ENCODE measurements at places on chromosomes 1 and 21.

- DNase-seq: no peak
Observed at GRCh38 chr21:42375506-42375905, 9.2 kb upstream of the TFF1 start.

GRCh38 chr1:162570718-162571117, 9.2 kb downstream of the UAP1 start:
- no peak for DNase-seq

GRCh38 chr1:174217248-174217647, 57.9 kb downstream of the RABGAP1L start:
- no peak for DNase-seq

GRCh38 chr1:64917328-64917861, 49.0 kb downstream of the JAK1 start:
- DNase-seq: peak; percentile 25

DNA sequence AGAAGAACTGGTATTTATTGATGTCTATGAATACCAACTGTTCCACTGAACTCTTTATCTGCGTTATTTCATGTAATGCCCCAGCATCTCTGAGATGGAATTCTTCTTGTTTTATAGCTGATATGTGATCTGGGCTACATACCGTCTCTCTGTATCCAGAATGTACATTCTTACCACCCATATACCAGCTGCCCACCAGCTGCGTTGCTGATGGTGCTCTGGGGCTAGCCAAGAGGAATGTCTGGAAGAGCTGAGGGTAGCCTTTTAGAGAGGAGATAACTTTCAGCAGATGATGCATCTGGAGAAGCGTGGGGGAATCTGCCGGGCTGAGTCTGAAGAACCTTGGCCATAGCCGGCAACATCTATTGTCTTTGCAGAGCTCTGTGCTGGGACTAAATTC, 137.5 kb downstream of the RYR2 start:
- DNase-seq: no peak

DNA sequence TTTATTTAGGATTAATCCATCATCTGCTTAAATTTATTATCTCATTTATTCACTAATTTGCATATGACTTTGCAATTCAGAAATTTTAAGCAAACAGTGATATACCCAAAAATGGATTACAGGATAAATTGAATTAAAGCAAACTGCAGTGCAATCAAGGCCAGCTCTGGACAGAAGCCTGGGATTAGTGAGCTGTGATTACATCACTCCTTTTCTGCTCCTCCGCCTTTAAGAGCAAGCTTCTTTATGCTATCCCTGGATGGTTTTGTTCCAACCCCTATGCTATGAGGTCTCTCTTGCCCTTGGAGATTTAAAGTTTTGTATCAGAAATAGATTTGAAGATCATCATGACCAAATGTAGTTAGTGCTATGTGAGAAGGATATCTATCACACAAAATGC, 32.6 kb downstream of the GPR52 start:
- DNase-seq: no peak

GRCh38 chr1:210340841-210341240, 12.1 kb downstream of the HHAT start:
- no peak for DNase-seq

GRCh38 chr1:183887826-183888819, 83.2 kb downstream of the RGL1 start:
- DNase-seq: no peak

DNA sequence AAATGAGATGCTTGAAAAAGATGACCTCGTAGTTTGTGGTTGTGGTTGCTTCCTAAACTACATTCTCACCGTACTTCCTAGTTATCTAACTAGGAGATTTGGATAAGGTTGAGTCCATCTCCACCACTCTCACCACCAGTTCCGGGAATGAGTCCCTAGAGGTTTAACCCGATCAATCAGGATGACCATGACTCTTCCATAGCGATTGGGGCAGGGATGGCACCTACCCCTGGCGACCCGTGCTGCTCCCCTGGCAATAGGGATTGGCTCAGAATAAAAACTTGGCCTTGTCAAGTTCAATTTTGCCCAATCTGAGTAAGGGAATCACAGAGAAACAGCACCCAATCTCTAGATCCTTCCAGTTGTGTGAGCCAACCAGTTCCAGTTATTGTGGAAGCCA, 2.7 kb upstream of the MIS18A start:
- no peak for DNase-seq

GRCh38 chr1:227729881-227730629, 5.0 kb downstream of the JMJD4 start:
- DNase-seq: peak; percentile 86

DNA sequence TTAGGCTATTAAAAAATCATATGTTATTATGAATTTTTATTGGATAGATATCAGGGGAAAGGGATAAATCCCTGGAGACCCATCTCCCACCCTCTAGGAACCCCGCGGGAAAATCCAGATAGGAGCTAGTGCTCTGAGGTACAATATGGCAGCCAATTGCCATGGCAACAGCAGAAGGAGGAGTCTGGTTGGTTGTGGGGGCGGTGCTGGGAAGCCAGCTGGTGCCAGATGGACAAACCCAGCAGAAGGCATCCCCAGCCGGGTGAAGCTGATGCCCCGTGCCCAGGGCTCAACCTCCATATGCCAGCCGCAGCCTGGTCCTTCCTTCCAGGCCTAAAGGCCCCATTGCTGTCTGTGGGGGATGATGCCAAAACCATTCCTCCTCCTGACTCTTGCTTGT, 38.3 kb downstream of the RHBG start:
- DNase-seq: no peak

DNA sequence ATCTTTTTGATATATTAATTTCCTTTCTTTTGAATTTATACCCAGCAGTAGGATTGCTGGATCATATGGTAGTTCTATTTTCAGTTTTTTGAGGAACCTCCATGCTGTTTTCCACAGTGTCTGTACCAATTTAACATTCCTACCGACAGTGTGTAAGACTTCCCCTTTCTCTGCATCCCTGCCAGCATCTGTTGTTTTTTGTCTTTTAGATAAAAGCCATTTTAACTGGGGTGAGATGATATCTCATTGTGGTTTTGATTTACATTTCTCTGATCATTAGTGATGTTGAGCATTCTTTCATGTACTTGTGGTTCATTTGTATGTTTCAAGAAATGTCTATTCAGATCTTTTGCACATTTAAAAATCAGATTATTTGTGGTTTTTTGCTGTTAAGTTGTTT, 62.4 kb upstream of the STUM start:
- DNase-seq: no peak

DNA sequence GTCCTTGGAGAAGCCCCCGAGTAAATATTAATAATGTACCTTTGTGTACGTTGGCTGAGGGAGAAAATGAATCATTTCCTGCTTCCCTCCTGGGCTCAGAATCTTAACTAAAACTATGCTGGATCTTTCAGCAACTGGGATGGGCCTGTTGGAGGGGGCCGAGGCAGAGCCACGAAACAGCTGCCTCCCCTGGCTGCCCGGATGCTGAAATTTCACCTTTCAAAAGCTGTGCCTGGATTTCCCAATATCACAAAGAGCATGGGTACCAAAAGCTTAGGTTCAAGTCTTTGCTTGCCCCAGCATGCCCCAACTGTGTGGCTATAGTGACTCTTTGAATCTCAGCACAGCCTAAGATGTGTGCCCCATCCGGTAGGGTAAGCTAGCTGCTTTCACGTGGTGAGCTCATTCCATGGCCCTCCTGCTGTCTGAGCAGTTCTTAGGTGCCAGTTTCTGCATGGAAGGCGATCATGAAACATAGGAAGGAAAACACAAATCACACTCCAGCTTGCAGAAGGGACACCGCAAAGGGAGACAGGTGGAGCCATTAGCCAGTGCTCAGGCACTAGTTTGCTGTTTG, 473.5 kb downstream of the PTPRU start:
- no peak for DNase-seq

DNA sequence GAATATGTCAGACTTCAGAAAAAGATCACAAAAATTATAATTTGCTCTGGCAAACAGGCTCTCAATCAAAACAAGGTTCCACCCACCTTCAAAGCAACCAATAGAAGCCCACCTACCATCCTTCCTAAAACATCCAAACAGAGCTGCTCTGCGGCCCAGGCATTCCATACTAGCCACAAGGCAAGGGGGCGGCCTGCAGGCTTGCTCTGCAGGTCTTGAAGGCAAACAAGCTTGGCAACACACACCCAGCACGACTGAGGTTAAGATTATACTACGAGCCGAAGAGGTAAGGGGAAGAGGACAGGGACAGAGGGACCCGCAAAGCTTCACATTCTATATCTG, 207.3 kb downstream of the SLC45A1 start:
- DNase-seq: no peak

DNA sequence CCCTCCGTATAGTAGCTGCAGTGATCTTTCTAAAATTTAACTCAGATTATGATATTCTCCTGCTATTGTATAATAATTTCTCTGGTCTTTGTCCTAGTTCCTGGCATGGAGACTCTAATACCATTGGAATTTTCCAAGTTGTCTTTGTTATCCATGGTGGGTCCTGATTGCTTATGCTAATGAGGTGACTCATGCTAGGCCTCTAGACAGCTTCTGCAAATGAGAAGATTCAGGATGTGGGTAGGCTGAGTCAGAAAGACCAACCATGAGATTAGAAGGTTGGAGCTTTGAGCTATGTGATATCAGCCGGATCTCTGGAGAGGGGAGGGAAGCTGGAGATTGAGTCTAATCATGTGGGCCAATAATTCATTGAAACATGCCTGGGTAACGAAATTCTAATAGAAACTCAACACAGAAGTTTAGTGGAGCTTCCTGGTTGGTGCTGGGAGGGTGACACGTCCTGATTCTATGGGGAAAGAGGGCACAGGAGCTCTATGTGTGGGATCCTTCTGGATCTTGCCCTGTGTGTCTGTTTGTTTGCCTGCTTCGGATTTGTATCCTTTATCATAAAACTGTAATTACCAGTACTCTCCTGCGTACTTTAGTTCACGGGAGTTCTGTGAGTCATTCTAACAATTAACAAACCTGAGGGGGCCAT, 73.2 kb upstream of the CNIH3 start:
- no peak for DNase-seq

GRCh38 chr1:110643879-110644472, 30.8 kb downstream of the KCNA3 start:
- DNase-seq: no peak

GRCh38 chr1:24109686-24110475, 2.1 kb downstream of the MYOM3 start:
- no peak for DNase-seq

- no peak for DNase-seq
Observed at GRCh38 chr1:239388159-239388485, 1.8 kb downstream of the CHRM3 start.

GRCh38 chr1:13908128-13908527, 208.1 kb downstream of the PRDM2 start:
- no peak for DNase-seq

- DNase-seq: peak; percentile 44
Observed at GRCh38 chr1:25700626-25701025, 84.0 kb downstream of the MAN1C1 start.

DNA sequence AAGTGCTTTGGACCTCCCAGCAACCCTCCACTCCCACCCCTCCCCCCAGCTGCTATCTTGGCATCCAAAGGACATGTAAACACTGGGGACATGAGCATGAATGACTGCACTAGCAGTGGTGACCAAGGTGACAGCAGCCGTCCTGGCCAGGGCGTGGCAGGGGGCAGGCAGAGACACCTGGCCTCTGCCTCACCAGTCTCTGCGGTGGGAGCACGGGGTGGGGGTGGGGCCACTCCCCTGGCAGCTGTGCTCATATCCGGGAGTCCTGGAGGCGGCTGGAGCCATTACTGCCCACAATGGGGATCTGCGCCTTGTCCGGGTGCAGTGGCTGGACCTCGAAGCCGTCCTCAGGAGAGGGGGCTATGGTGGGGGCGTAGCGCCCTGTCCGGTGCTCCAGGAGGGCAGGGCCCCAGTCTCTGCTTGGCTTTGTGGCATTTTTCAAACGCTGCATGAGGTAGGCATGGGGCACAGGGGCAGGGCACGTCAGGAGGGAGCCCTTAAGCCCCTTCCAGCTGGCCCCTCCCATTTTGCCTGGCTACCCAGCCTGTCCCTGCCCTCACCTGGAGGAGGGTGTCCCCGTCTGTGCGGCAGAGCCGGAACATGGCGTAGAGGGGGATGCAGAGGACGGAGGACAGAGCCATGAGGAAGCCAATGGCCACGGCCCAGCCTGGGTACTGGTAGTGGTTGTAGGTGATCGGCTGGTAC, 6.0 kb downstream of the CCDC24 start:
- no peak for DNase-seq

DNA sequence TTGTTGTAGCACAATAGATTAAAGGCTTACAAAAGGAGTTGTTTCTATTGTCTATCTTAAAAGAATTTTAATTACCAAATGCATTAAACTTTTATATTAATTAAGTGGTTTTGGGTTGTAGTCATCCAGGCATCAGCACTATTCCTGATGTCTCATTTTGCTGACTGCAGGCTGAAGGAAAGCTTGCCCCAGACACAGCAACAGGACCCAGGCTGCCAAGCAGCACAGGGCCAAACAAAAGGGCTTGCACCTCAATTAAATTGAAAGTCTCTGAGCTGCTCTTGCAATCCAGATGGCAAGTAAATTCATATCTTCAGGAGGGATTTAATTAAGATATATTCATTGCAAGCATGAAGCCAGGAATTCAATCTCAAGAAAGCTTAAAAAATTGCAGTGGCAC, 80.7 kb upstream of the CHODL start:
- DNase-seq: no peak

DNA sequence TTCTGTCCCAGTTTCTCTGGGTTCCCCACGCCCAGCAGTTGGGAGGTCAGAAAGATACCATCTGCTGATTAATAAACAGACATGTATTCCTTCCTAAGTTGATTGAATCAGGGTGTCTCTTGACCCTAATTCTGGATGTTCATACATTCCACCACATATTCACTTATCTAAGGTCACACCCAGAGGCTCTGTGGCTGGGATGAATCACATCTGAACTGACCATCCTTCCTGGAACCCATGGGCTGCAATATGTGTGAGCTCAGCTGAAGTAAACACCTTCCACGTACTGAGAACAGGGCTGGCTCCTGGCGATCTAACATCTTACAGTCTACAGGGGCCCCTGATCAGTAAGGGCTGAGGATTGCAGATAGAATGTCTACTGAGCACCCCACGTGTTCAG, 20.5 kb upstream of the TRABD2B start:
- no peak for DNase-seq

GRCh38 chr1:240562111-240562590, 49.8 kb downstream of the GREM2 start:
- DNase-seq: no peak

DNA sequence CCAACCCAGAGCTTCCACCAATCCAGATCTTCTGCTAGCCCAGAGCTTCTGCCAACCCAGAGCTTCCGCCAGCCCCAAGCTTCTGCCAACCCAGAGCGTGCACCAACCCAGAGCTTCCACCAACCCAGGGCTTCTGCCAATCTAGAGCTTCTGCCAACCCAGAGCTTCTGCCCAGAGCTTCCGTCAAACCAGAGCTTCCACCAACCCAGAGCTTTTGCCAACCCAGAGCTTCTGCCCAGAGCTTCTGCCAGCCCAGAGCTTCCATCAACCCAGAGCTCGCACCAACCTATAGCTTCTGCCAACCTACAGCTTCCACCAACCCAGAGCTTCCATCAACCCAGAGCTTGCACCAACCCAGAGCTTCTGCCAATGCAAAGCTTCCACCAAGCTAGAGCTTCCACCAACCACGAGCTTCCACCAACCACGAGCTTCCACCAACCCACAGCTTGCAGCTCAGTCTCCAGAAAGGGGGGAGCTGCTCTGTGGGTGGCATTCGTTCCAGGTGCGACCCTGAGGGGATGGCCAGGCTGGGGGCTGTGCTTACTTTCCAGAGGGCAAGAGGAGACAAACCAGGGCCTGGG, 23.8 kb downstream of the CRYAA start:
- no peak for DNase-seq
